Fibroblast of skin of scalp (primary cell): ENCODE measurements at places on chromosomes 3 and 15.
A peak's percentile ranks its signal among the peaks of the same experiment; 100 is the strongest.

- peak; percentile 46 for DNase-seq
Observed at GRCh38 chr15:64070965-64071851, 22.4 kb downstream of the CIAO2A start.

DNA sequence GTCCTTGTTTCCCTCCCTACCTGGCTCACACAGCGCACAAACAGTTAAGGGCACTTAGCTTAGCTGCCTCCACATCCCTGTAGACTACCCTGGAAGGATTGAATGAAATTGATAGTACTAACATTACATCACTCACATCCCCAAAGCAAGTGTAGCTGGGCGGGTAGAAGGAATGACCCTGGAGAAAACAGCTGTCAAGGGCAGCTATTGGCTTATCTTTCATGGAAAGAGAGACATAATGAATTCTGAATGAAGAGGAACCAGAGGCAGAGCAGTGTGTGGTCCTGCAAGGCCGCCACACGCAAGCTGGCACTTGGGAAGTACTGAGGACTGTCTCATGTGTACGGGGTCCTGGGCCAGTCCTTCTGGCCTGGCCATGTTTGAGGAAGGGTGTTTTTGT is 369.6 kb upstream of the RGMA start:
- no peak for DNase-seq

GRCh38 chr3:136473716-136474326 is 223.7 kb downstream of the PCCB start:
- DNase-seq = peak; percentile 17

- DNase-seq = peak; percentile 82
Observed at GRCh38 chr3:49802719-49803464, at the start of gene INKA1. TSS of gene INKA1 (plus strand) at chr3:49803261. CDS start at chr3:49803393, 132 bp downstream.

GRCh38 chr3:10108091-10108490 is at the start of gene FANCD2OS:
TSS of gene FANCD2OS (minus strand) at chr3:10108255. CDS start at chr3:10104774, 3,481 bp downstream.
- no peak for DNase-seq

- DNase-seq = no peak
Observed at GRCh38 chr15:45849136-45849535, 214.3 kb downstream of the SQOR start.

GRCh38 chr15:76185716-76186115 is 125.6 kb downstream of the ETFA start:
- peak; percentile 75 for DNase-seq

DNA sequence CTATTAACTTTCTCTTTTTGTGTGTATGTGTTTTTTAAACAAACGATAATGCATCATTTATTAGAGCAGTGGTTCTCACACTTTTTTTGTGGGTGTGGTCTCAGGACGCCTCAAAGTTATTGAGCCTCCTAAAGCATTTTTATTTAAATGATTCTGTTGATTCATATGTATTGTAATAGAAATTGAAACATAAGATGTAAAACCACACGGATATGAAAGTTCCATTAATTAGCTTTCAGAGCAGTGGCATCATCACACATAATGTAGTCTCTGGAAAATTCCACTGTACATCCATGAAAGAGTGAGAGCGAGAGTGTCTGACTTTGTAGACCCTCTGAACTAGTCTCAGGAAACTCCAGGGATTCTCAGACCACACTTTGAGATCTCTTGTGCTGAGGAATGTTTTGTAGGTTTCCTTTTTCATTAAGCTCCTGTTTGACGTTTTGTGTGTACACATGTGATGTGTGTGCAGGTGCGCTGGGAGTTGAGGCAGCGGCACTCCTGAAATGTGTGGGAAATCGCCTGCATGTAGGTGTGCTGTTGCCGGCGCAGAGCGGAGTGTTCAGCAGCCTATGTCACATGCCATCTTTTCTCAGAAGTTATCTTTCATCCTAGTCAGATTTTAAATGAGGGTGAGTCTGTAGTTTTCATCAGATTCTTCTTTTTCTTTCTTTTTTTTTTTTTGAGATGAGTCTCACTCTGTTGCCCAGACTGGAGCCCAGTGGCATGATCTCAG is 5.3 kb upstream of the TRAK1 start:
- DNase-seq = no peak

DNA sequence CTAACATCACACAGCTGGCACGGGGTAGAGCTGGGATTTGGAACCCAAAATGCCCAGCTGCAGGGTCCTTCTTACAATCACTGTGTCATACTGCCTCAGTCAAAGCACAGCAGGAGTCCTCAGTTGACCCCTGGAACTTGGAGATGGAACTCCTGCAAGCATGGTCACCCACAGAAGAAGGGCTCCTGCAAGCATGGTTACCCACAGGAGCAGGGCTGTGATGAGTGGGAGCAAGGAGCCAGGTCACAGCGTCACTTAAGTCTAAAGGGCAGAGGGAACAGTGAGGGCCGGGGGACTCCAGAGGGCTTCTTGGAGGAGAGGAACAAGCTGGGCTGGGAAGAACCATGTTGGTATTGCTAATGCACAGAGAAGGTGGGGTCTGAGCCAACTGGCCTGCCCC is 24.9 kb downstream of the CCDC33 start:
- no peak for DNase-seq

- peak; percentile 37 for DNase-seq
Observed at GRCh38 chr3:110341047-110341446, 730.6 kb upstream of the NECTIN3 start.

DNA sequence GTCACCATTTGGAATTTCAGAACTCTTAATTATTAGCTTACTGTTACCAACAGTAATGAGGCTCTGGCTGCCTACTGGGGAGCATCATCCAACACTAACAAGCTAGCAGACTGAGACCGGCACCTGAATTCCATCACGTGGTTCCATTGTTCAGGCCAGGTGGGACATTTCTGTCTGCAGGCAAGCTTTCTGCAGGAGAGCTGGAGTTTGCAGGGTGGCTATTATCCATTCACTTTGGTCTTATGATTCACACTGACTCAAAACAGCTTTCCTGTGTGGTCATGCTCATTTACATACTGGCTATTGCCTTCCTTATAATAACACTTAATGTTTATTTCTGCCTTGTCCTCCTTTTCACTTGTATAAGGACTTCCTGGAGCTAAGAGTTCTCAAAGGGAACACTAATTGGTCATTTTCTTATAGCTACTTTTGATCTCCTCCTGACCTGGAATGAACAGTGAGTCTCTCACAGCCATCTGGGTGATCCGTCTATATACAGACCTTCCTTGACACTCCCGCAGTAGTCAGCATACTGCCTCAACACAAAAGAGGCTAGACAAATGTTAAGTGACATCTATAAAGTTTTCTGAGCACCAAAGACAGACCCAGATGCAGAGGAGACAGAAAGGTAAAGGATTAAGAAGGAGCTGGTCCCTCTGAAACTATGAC is 695.4 kb downstream of the FHIT start:
- DNase-seq = peak; percentile 12

GRCh38 chr15:50143255-50143860 is 24.3 kb upstream of the ATP8B4 start:
- no peak for DNase-seq

DNA sequence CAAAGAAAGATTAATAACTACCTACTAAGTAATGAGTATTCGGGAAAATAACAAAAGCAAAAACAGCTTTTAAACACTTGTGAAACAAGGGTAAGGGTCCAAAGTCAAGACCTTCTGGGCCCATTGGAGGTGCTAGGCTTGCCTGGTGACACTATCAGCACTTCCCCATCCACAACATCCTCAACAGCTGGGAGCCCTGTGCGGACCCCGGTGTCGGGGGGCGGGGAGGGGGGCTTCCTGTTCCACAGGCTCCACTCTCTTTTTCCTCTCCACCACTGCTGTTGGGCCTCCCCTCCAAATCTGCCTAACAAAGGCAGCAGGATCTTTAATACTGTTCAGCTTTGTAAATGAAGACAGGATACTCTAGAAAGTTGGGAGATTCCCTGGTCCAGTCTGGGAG is 21.6 kb downstream of the NGRN start:
- DNase-seq = no peak
